ENCODE measurements at places on chromosomes 13 and 19.

GRCh38 chr13:98941126-98941525 lies 36.7 kb downstream of the DOCK9 start:
- no peak for DNase-seq

GRCh38 chr19:31289976-31290375 lies 59.3 kb downstream of the TSHZ3 start:
- no peak for DNase-seq

GRCh38 chr19:30593975-30594745 lies 222.0 kb downstream of the ZNF536 start:
- no peak for DNase-seq

GRCh38 chr13:112582263-112582662 lies 5.7 kb downstream of the TUBGCP3 start:
- no peak for DNase-seq

GRCh38 chr19:13768510-13768909 lies 4.2 kb downstream of the MRI1 start:
- no peak for DNase-seq

DNA sequence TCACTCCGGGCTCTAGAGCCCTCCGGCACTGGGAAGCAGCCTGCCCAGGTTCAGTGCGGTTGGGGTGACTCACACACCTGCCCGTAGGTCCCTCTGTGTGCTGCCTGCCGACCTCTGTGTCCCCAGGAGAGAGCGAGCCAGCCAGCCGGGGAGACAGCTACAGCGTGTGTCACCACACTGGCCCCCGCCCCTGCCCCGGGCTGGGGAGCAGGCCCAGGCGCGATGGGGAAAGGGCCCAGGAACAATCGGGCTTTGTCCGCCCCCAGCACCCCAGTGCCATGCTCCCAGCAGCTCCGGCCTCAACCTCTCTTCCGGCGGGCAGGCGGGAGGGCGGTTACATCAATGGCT lies at the start of gene KLK6:
Gene KLK6, minus strand, starts transcription at position 179 of the 348 bp plus-strand sequence. CDS start 1,487 bp downstream, outside the sequence.
- DNase-seq, result no peak

Data from activated T-cell treated with anti-CD3 and anti-CD28 coated beads, Interleukin-2, amount 50 U/mL, for 24 hours (primary cell).